Activated naive CD4-positive, alpha-beta T cell (primary cell): ENCODE measurements at places on chromosomes 2 and 18.

DNA sequence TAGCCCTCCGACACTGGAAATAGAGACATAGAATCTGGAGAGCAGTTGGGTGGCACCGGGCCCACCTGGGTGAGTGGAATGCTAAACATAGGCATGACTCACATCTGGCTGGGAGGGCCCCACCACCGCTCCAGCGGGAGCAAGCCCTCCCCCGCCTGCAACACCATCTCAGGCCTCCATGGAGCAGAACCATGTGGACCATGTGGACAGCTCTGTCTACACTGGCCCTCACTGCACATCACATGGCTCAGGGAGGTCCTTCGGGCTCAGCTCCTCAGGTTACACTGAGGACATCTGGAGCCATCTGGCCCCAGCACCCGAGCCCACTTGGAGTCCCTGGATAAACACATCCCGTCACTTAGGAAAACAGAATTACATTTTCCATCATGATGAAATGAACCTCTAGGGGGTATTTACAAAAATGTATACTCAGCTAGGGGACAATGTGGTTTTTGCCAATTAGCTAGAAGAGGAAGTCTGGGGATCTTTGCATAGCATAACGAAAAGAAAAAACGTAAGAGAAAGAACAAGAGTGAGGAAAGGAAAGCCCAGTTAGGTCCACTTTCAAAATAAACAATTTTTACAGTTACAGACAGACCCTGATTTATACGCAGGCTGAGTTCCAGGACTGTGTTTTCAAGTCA, 30.7 kb upstream of the MLPH start:
- DNase-seq: no peak

DNA sequence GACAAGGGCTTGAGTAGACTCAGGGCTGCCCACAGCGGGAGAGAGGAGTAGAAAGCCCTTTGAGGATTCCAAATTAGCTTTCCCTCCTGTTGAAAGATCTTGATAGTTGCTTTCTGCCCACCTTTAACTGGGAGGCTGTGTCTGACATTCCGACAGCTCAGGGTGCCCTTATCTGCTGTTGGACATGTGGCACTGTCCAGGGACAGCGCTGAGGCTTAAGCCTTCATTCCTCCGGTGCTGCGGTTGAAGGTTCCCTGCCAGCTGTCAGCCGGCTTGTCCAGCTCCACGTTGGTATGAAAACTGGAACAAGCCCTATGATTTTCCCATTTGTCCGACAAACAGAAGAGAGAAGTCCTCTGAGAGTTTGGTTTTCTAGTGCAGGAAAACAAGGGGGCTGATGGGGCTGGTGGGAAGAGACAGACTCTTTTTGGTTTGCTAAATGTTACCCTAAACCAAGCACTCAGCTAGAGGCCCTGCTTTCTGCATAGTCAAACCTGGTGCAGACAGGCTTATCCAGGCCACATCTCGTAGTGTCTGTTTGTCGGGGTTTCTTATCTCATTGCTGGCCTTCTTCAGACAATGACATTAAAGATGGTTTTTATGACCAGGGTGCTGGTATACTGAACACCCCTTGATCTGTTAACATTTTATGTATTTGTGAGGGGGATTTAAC, 24.5 kb downstream of the GREB1 start:
- DNase-seq: no peak

- no peak for DNase-seq
Measured at GRCh38 chr2:215530191-215530968, 94.5 kb upstream of the FN1 start.

DNA sequence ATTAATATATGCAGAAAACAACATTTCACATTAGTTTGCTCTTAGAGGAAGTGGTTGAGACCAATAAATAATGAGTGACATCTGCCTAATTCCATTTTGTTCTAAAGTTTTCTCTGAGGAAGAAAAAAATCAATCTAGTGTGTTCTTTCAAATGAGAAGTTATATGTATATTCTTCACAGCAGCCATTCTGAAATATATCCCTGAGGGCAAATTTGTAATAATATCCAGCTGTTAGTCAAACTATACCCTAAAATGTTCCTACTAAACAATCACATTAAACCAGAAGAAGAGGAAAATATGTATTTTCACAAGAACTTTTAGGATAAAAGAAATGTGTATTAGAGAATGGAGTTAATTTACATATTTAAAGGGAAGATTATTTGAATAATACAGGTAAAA, 375.1 kb upstream of the CDH19 start:
- DNase-seq: no peak

GRCh38 chr2:233711312-233712008, 1.2 kb upstream of the UGT1A5 start:
- DNase-seq: peak; percentile 9

DNA sequence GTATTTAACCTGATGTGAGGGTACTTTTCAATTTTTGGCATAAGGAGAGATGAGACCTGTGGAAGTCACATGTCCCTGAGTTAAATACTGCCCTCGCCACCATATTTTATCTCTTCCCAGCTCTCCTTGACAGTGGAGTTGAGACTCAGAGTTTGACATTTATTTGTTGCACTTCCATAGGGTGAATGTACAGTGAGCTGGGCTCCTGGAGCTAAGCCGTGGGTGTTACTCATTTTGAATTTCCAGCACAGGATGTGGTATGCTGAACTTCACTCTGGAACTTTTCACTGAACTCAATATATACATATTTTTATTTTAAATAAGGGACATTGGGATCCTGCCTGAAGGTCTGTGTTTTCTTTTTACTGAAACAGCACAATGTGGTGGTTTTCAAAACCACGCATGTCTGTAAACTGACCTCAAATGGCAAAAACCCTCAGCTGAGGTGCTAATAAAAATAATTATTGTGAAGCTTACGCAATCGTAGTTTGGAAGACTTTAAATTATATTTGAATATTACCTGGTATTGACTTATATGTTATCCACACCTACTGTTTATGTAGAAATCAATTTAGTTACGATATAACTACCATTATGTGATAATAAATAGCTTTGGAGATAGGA, 12.1 kb downstream of the RNF144A start:
- no peak for DNase-seq

GRCh38 chr2:141929331-141930252, 201.2 kb downstream of the LRP1B start:
- no peak for DNase-seq

- no peak for DNase-seq
Measured at GRCh38 chr2:161159456-161160225, 587 bp upstream of the TANK start.

DNA sequence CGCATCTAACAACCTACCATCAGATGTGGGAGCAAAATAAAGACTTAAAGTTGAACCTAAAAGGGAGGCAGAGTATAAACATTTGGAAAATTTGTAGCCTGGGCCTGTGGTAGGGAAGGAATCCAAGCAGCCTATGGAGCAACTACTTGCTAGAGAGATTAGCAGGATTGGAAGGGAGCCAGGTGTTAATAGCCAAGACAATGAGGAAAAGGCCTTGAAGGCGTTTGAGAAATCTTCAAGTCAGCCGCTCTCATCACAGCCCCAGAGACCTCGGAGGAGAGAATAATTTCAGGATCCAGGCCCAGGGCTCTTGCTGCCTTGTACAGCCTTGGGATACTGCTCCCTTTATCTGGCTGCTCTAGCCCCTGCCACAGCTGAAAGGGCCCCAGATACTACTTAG, 219.7 kb downstream of the THSD7B start:
- no peak for DNase-seq

- DNase-seq: no peak
Measured at GRCh38 chr2:152718909-152719645, 657 bp downstream of the ARL6IP6 start.

GRCh38 chr18:76384114-76384790, 110.8 kb downstream of the ZNF516 start:
- DNase-seq: no peak

DNA sequence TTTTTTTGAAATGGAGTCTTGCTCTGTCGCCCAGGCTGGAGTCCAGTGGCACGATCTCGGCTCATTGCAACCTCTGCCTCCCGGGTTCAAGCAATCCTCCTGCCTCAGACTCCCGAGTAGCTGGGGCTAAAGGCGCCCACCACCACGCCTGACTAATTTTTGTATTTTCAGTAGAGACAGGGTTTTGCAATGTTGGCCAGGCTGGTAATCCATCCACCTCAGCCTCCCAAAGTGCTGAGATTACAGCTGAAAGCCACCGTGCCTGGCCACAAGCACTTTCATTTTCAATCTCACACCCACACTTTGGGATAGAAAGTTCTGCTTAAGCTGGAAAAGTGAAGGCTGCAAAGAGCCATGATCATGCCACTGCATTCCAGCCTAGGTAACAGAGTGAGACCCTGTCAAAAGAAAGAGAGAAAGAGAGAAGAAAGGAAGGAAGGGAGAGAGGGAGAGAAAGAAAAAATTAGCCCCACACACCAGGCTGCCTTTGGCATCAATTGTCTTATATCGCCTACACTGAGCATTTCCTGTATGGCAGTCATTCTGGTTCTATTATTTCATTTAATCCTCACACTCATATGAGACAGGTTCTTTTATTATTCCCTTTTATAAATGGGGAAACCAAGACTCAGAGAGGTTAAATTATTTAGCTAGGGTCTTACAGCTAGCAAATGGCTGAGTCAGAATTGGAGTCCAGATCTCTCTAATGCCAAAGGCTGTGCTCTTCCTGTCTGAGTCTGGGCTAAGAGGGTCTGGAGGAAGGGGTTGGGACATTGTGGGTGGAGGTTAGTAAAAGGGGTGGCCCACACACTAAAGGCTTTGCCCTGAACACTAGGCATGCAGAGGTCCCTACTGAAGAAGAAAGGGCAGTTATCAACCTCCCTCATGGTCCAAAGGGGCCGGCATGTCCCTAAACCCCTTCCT, 37.9 kb upstream of the PKDCC start:
- no peak for DNase-seq

DNA sequence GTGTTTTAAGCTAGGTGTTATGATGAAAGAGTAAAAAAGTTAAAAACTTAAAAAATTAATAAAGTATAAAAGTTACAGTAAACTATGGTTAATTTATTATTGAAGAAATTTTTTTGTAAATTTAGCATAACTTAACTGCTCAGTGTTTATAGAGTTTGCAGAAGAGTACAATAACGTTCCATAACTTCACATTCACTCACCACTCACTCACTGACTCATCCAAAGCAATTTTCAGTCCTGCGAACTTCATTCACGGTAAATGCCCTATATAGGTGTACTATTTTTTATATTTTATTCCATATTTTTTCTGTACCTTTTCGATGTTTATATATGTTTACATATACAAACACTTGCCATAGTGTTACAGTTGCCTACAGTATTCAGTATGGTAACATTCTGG, 694.8 kb upstream of the SLC39A10 start:
- no peak for DNase-seq

GRCh38 chr2:69089998-69090397, 77.0 kb downstream of the ANTXR1 start:
- DNase-seq: no peak

GRCh38 chr2:114548151-114548550, 105.7 kb downstream of the DPP10 start:
- DNase-seq: no peak

DNA sequence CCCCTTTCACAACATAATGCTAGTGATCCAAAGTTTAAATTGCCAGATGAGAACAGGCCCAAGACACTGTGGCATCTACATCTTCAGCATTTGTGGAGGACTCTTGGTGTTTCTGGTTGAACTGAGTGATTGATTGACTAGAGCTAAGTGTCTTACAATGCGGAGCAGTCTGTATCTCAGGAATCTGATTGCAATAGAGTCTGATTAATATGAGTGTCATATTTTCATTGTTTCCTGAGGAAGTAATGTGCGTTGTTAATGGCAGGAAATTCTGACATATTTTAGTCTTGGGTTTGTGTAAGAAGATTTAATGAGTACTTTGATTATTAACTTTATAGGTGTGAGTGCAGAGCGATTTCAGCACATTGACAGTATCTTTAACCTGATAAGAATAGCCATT, 82.0 kb upstream of the PROKR1 start:
- DNase-seq: no peak

DNA sequence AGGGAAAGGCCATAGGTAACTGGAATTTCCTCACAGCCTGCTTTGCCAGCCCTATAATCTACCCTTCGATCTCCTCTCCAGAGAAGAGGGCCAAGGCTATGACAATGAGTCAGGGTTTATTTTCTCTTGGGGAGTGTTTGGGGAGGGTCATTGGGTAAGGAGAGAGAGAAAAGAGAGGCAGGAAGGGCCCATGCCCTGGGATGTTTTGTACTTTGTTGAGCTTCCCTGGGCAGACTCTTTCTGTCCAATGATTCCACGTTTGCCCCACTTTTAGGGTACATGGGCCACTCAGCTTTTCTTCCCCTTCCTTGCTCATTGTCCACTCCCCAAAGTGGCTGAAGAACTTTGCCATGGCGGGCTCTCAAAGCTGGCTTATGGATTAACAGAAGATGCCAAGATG, 224.2 kb downstream of the ALK start:
- DNase-seq: no peak

GRCh38 chr2:123717636-123718334, 307.3 kb upstream of the CNTNAP5 start:
- no peak for DNase-seq

- DNase-seq: no peak
Measured at GRCh38 chr2:118689874-118690273, 157.6 kb downstream of the EN1 start.

GRCh38 chr18:48161911-48162698, 231.6 kb upstream of the SMAD2 start:
- no peak for DNase-seq

GRCh38 chr2:132547090-132547687, 122.8 kb downstream of the LYPD1 start:
- DNase-seq: no peak

DNA sequence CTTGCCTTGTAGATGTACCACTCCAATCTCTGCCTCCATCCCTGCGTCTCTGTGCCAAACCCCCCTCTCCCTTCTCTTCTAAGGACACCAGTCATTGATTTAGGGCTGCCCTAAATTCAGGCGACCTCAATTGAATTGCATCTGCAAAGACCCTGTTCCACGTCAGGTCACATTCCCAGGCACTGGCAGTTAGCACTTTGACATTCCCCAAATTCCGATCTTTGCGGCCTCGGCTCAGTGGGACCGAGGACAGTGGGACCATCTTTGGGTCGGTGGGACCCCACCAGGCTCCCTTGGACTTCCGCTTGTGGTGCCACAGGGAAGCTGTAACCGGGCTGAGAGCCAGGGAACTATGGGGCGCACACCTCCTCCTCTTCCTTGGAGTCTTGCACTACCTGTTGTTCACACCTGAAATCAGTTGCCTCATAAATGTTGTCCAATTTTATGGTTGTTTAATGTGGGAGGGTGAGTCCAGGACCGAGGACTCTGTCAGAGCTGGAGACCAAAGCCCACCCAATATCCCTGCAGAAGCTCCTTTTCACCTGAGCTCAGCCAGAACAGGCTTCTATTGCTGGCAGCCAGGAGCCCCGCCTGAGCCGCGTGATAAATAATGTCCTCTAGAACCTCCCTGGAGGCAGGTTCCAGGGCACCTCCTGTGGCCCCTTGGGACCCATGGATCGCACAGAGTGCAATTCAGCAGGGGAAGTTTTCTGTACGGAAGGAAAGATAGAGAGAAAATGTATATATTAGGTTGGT, 271.6 kb downstream of the EIPR1 start:
- DNase-seq: no peak

DNA sequence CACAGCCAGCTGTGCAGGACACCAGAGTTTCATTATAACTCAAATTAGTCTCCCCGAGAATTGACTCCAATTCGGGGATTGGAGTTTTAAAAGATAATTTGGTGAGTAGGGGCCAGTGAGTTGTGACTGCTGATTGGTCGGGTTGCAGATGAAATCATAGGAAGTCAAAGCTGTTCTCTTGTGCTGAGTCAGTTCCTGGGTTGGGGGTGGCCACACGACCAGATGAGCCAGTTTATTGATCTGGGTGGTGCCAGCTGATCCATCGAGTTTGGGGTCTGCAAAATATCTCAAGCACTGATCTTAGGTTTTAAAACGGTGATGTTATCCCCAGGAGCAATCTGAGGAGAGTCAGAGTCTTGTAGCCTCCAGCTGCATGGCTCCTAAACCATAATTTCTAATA, 82.7 kb upstream of the SLC66A3 start:
- DNase-seq: no peak
